ENCODE measurements at places on chromosomes 2 and 18. TPM values are rescaled to one million over a fixed set of nuclear protein-coding genes. Genes with fewer than 3 reads are reported as not detected.

- H3K27me3 ChIP-seq = peaks cover 37% of the 10 kb centered on the region
- no peaks in the 10 kb centered on the region for H3K4me1 ChIP-seq
- no peak within 1 kb of the TSS for H3K27ac ChIP-seq
- no peaks in the 10 kb centered on the region for H3K36me3 ChIP-seq
These were observed at the start of gene SERPINB10 for GRCh38 chr18:63907664-63908063. Gene SERPINB10, plus strand, starts transcription at chr18:63907958. Its CDS starts 7,553 bp downstream, at chr18:63915511.

- H3K27me3 ChIP-seq = no peaks in the 10 kb centered on the region
- no peak for DNase-seq
- peaks cover 5% of the 10 kb centered on the region for H3K4me1 ChIP-seq
- no peak overlapping the region for H3K27ac ChIP-seq
These were observed 39.4 kb upstream of the SH3BP4 start for GRCh38 chr2:234912437-234912836.

- no peak for DNase-seq
- H3K4me1 ChIP-seq = peaks cover 7% of the 10 kb centered on the region
- no peak overlapping the region for H3K27ac ChIP-seq
- no peaks in the 10 kb centered on the region for H3K27me3 ChIP-seq
- H3K36me3 ChIP-seq = peaks cover 31% of the 10 kb centered on the region
These were observed 64.9 kb downstream of the LPIN2 start for GRCh38 chr18:2948038-2948437.

- peaks cover 3% of the 10 kb centered on the region for H3K36me3 ChIP-seq
- no peaks in the 10 kb centered on the region for H3K27me3 ChIP-seq
- no peak overlapping the region for H3K27ac ChIP-seq
- no peak for DNase-seq
- H3K4me1 ChIP-seq = no peaks in the 10 kb centered on the region
These were observed 27.2 kb downstream of the CDKL4 start for GRCh38 chr2:39216346-39217191.

DNA sequence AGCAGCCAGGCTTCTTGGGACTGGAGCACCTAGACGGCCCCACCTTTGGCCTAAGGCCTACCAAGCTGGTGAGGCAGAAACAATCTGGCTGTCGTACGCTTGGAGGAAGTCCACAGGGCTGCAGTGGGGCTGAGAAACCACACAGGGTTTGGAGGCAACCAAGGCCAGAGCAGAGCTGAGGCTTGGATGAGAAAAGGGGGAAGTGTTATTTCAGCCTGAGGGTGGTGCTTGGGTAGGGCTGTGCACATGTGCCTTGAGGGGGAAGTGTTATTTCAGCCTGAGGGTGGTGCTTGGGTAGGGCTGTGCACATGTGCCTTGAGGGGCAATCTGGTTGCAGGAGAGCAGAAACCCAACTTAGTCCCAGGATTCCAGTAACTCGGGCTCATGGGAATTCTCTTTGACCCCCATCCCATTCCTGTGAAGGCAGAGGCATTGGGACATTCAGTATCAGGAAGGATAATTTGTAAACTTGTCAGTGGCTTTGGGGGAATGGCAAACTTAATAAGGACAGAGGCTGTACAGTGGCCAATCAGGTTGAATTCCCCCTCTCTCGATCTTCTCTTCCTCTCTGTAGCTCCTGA is 971 bp upstream of the FBXO41 start:
- no peak overlapping the region for H3K4me3 ChIP-seq
- no peak overlapping the region for H3K27ac ChIP-seq
- no peaks in the 10 kb centered on the region for H3K36me3 ChIP-seq
- H3K27me3 ChIP-seq = peaks cover 42% of the 10 kb centered on the region
- peaks cover 4% of the 10 kb centered on the region for H3K4me1 ChIP-seq

GRCh38 chr18:36688020-36688965 is 140.5 kb downstream of the TPGS2 start:
- H3K4me1 ChIP-seq = no peaks in the 10 kb centered on the region
- H3K36me3 ChIP-seq = peaks cover 7% of the 10 kb centered on the region
- DNase-seq = no peak
- no peak overlapping the region for H3K27ac ChIP-seq
- H3K4me3 ChIP-seq = no peak overlapping the region

GRCh38 chr2:20454036-20454981 is 7.4 kb downstream of the RHOB start:
- H3K36me3 ChIP-seq = peaks cover 6% of the 10 kb centered on the region
- H3K4me1 ChIP-seq = peaks cover 36% of the 10 kb centered on the region
- no peak overlapping the region for H3K27ac ChIP-seq
- no peak overlapping the region for H3K4me3 ChIP-seq
- no peak for DNase-seq

Gene IKZF2
- total RNA-seq = 8.6 TPM

Data from chondrocyte (in vitro differentiated cells).